ENCODE measurements at places on chromosomes 6 and 20.

DNA sequence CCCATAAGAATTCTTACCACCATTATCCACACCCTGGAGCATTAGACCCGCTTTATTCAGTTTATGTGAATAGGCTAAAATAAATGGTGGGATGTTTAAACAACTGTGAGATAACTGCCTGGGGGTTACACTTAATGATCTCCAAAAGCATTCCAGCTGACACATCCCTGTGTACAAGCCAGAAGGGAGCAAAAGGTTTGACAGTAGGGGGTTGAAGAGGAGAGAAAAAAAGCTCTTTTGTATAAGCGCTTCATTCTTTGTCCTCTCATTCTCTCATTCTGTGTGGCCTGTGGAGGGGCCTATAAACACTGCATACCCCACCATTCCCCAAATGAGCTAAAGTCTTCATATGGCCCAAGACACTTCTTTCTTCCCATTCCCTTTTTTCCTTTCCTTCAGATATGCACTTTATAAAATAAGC, 30.8 kb upstream of the COL21A1 start:
- DNase-seq = no peak

DNA sequence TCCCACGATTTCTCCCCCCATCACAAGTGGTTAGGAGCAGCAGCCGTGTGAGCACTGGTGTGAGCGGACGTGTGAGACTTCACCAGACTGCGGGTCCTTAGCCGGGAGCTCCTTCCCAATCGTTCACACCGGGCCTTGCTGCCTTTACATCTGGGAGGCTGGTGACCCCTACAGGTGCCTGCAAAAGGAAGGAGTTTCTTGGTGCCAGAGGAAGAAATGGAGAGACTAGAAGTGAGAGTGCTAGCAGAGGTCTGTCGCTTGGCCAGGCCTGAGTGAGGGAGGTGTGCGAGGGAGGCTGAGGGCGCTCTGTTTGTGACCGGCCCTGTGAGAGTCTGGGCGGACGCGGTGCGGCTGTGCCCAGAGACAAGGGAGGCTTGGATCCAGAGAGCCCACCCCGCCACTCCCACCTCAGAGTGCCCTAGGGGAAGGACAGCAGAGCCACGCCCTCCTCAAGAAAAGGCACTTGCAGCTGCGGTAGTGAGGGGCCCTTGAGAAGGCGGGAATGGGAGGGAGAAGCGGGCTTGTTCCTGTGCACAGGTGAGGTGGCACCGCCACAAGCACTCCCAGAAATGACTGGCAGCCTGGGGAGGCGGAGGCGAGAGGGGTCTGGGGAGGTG, 10.0 kb upstream of the ARMC2 start:
- DNase-seq = no peak

DNA sequence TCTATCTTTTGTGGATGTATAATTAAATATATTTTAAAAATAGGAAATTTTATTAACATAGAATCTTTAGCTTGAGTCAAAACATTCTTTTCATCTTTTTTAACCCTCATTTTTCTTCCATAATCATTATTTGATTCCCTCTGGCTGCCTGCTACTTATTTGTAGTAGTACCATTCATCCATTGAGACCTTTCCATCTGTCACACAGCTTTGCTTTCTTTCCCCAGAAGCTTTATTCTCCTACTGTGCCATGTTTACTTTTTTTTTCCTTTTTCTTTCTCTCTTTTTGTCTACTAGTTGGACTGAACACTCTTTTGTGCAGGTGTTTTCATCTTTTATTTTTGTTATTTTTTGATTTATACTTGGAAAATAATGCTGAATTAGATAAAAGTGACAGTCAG, 522.6 kb upstream of the MMS22L start:
- DNase-seq = no peak

- no peak for DNase-seq
Observed at GRCh38 chr6:167129562-167129961, 6.7 kb downstream of the CCR6 start.

DNA sequence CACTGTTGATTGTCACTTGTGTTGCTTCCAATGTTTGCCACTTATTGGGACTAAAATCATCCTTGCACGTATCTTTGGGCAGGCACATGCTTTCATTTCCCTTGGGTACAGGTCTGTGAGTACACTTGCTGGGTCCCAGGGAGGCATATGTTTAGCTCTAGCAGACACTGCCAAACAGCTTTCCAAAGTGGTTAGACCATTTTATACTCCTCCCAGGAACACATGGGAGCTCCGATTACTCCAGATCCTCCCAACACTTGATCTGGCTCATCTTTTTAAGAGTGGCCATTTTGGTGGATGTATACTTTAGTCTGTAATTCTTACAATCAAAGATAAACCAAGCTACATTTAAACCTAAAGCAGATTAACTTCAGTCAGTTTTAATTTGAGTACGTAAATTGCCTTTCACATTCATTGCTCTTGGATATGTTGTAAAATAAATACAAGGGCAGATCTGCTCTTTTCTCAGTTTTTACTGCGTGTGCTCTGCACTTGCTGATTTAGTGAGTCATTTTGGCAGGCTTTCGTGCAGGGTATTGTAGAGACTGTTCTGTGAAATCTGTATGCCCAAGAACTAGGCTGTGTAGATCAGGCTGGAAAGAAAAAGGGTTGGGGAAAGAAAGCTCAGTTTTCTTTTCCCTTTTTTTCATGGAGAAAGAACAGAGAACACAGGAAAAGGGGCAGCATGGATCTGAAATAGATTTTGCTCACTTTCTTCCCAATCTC, 19.5 kb downstream of the SLC22A1 start:
- peak; percentile 57 for DNase-seq

DNA sequence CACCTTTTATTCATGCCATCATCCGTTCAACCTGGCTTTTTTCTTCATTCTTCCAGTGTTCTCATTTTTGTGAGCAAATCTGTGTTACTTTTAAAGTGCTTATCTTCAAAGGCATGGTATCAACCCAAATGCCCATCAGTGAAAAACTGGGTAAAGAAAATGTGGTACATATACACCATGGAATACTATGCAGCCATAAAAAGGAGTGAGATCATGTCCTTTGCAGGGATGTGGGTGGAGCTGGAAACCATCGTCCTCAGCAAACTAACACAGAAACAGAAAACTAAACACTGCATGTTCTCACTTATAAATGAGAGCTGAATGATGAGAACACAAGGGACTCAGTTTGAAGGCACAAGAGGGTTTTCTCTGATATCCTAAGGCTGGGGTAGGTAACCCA, 130.3 kb downstream of the CCDC170 start:
- DNase-seq = no peak

GRCh38 chr6:8246403-8246802, 144.1 kb upstream of the EEF1E1 start:
- DNase-seq = no peak

- DNase-seq = no peak
Observed at GRCh38 chr6:142773859-142774648, 170.9 kb downstream of the HIVEP2 start.

GRCh38 chr20:22282696-22283095, 301.7 kb downstream of the FOXA2 start:
- DNase-seq = no peak

- no peak for DNase-seq
Observed at GRCh38 chr6:101286146-101286545, 107.4 kb upstream of the GRIK2 start.

- no peak for DNase-seq
Observed at GRCh38 chr6:107666084-107666980, 157.8 kb downstream of the SCML4 start.

- no peak for DNase-seq
Observed at GRCh38 chr6:117624869-117625481, 22.7 kb upstream of the GOPC start.

DNA sequence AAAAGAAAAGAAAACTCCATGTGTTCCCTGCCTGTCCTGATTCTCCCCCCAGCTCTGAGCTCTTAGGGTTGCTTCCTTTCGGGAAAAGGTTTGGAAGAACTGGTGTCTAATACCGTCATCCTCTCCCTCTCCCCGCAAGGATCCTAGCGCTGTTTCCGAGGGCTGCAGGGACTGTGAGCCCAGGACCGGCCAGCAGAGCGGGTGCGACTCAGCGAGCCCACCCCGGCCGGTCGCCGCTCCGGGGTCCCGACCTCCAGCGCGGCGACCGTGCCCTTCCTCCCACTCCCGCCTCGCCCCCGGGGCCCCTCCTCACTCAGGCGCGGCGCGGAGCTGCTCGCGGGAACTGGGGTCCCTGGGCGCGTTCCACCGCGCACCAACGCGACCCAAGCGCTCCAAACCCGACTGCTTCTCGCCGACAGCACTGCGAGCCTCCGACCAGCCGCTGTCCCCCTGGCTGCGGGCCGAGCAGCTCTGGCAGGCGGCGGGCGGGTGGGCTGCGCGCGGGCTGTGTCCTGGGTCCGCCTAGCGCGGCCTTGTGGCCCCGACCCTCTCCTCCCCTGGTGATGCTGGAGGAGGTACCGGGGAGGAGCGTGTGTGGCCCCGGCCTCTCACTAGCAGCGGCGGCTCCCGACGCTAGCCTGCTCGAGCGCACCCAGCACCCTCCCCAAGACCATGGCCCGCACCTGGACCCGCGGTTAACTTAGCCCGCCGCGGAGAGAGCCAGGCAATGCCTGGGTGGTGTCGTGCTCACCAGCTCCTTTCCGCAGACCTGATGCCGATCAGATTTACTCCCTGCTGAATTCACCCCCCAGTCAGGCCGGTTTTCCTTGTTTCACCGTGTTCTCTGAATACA, at the start of gene PLA2G7:
PLA2G7 (minus strand) TSS at position 509 of the 853 bp plus-strand sequence. CDS start 12,484 bp downstream, outside the sequence.
- no peak for DNase-seq

DNA sequence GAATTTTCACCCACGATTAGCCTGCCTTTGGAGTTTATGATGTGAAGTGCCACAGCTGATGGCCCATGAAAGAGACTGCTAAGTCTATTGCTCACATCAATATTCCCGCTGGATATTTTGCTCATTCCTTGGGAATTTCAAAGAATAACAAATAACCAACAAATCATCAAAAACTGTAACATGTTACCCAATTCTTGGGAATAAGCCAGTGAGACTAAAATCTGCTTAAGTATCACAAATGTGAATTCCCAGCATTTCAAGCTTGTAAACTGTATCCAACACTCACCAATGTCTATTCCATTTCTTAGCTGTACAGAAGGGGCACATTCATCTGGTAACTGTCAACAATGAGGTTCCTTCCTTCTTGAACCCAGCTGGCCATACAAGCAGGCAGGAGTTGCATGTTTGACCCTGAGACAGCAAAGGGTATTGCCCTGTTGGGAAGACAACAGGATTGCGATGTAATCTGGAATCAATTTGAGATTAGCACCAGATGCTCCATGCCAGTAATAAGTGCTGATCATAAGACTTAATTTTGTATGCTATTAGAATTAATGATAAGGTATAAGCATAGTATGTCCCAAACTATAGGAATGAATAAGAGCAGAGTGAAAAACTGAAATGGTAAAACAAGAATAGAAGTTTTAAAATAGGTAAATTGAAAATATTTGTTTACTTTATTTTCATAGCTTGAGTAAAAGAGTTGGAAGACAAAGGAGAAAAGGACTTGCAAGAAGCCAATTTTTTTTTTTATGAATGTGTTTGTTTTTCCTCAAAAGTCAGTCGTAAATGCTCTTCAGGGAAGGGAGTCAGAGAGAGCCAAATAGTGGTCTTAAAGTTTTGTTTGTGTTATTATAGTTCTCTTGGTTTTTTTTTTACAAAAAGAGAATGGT, 58.8 kb downstream of the RSPO3 start:
- peak; percentile 55 for DNase-seq

DNA sequence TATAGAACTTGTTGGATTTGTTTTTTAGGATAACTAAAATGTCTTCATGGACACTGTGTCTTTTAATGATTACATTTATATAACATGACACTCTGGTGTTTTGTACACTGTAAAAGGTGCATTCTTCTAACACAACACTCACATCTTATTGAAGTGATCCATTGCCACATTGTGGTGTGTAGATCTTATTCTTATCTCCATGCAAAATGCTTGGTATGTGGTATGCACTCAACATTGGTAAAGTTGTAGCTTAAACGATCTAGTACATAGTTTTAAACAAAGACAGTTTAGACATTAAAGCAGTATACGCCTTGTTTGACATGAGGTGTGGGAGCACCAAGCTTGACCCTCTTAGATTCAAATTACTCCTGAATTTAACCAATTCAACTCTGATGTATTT, 84.7 kb downstream of the SASH1 start:
- DNase-seq = no peak

- DNase-seq = no peak
Observed at GRCh38 chr6:71289039-71289801, 609 bp downstream of the OGFRL1 start.

DNA sequence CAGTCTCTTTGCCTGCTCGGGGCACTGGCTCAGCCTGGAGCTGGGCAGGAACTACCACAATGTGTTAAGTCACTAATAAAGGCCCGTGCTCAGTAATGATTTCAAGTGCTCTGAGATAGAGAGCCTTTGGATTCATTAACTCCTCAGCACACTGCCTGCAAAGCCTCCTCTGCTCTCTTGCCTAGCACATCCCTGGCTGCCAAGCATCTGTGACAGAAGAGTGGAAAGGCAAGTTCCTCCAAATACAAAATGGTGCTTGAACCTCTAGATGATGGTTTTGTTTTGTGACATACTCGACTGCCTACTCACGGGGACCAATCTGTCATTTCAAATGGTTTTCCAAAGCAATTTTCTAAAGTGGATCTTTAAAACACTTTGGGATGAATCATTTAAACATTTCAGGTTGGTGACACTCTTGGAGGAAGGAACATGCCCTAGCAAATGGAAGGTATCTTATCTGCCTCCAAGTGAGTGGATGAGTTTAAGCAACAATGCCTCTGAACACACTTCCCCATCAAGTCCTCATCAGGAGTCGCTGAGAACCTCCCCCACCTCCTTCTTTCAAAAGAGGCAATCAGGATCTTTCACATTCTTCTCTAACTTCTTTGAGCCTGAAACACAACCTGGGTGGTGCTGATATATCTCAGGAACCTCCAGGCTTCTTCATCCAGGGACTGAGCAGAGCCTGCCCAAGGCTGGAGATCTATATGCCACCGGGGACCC, 35.8 kb downstream of the METTL24 start:
- DNase-seq = no peak

DNA sequence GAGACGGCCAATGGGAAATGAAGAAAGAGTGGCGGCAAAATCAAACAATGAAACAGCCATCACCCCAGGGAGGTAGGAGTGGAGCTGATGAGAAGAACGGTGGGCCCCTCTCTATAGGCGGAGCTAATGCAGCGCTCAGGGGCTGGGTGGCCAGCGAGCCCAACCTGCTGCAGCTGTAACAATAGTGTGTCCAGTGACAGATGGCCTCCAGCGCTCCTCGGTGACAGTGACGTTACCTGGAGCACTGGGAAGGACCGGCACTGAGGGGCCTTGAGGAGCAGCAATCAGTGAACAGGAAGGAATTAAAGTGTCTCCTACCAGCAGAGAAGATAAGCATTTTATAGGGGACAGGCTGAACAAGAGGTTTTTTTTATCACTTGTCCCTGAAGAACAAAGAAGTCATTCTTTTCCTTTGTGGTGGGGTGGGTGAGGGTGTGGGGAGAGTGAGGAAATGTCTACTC, 81.6 kb downstream of the FOXA2 start:
- no peak for DNase-seq

DNA sequence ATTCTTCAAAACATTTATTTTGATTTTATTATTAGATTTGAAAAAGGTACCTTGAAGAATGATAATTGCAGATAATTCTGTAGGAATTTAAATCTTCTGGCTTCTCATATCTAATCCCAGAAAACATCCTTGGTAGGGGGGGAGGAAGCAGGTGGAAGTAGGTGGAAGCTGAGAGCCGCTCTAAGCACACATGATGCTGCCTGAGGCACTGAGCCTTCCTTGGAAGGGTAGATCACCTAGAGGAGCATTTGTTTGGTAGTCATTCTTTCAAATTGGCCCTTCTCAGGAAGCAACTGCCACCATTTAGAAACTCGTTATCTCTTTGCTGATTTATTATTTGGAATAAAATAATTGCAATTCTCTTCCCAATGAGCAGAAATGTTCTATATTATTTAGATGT, 623.3 kb downstream of the CD109 start:
- no peak for DNase-seq
